ENCODE measurements at places on chromosomes 1 and 21.

DNA sequence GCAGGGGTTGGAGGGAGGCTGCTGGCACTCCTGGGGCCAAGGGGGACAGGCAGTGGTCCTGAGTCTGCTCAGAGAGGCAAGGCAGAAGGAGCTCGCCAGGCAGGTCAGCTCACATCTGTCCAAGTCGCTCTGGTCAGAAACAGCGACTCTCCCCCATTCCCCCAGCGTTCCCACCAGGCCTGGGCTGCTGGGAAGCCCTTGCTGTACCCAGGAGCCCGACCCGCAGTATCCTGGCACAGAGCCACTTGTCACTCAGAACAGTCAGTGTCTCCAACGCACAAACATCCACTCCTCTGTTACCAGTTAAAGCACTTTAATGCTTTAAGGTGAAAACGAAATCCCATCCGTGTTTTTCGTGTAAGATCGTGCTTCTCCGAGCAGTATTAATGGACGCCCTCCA is 16.6 kb upstream of the CCDC27 start:
- no peak for DNase-seq

- DNase-seq = no peak
Observed at GRCh38 chr21:33495743-33496142, 4.2 kb upstream of the DNAJC28 start.

GRCh38 chr1:92951141-92951582 is 10.1 kb downstream of the DIPK1A start:
- DNase-seq = no peak

DNA sequence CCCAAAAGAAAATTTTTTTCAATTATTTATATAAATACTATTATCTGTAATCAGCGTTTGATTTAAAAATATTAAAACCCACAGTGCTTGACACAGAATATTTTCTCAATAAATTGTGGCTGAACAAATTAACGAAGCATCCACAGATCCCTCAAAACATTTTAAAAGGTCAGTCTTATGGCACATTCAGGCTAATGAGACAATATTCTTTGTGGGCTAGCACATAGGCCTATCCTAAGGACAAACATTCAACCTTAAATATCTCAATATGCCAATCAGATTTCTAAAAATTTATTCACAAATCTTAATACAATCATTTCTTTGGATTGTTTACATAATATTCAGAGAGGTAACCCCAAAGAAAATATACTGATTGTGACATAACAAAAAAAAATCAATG is 8.1 kb downstream of the PTGS2 start:
- DNase-seq = no peak

- no peak for DNase-seq
Observed at GRCh38 chr1:205811660-205812059, 1.3 kb downstream of the SLC41A1 start.

- DNase-seq = no peak
Observed at GRCh38 chr1:31792541-31792940, 23.3 kb downstream of the SPOCD1 start.

GRCh38 chr1:206676499-206676898 is 8.2 kb upstream of the MAPKAPK2 start:
- DNase-seq = no peak

DNA sequence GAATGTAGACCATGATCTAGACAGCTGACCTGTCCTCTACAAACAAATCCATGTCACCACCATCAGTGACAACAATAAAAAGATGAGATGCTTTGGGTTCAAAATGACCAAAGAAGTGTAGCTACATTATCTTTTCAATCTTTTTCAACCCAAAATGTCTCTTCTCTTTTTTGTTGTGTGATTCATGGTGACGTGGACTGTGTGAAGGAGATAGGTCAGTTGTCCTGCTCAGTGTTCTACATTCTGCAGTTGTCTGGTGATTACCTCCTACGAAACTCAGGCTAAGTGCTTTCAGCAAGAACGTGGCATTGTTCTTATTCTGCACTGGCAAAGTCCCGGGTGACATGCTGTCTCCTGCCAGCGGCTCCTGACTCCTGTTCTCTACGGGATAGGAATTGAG is 73.1 kb downstream of the PRKAB2 start:
- no peak for DNase-seq

- no peak for DNase-seq
Observed at GRCh38 chr1:50860256-50860655, 99.8 kb downstream of the FAF1 start.

DNA sequence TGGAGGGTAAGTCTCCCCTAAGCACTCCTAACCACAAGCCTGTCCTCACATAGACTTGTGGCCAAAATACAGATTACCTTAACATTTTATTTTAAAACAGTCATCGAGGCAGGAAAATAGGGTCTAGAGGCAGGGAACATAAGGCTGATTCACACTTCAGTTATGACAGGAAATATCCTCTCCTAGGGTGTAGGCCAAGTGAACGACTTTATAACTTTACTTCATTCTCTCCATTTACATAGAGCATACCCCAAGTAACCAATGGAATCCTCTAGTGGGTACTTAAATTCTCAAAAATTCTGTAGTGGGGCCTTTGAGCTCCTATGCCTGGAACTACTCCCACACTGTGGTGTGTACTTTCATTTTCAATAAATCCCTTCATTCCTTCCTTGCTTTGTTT is 113.0 kb downstream of the WDR3 start:
- DNase-seq = no peak

GRCh38 chr1:46484783-46485490 is 4.7 kb upstream of the DMBX1 start:
- no peak for DNase-seq

DNA sequence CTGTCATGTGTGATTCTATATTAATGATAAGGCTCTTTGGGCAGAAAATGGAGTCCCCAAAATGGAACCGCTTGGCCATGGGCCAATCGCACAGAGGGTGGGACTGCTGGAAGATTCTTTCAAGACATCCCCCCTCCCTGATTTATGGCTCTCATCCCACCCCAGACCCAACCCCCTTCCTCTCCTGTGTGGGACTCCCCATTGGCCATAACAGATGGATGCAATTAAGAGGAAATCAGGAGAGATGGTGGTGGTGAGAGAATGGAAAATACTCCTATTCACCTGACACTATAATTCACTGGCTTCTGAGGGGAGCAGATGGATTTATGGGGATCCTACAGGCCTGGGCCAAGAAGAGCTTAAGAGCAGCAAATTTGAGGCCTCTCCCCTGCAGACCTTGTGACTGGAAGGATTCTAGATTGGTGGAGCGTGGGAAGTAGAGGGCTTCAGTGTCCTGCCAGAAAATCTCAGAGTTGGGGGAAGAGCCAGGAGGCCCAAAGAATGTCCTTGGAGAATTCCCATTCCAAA is 1.7 kb downstream of the IGFN1 start:
- DNase-seq = no peak

- DNase-seq = no peak
Observed at GRCh38 chr1:38231941-38232340, 185.3 kb upstream of the POU3F1 start.

DNA sequence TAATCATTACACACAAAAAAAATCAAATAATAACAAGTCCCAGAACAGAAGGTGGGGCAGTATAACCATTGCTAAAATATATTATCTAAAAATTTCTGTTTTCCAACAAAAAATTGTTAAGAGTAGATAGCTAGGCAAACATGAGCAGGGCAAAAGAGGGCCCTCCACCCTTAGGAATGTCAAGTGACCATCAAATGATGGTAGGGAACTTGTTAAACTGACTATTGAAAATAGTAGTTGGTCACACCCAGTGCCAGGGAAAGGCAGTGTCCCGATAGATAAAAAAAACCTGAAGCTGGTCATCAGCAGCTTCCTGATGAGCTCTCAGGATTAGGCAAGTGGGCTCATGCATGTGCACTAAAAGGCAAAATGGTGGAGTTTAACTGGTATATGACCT is 18.4 kb upstream of the COP1 start:
- DNase-seq = no peak

- no peak for DNase-seq
Observed at GRCh38 chr1:50917138-50918137, 42.6 kb downstream of the FAF1 start.

GRCh38 chr1:151284013-151284577 is 2.0 kb downstream of the ZNF687 start:
- no peak for DNase-seq

GRCh38 chr1:232209357-232209756 is 420.6 kb downstream of the SIPA1L2 start:
- no peak for DNase-seq

DNA sequence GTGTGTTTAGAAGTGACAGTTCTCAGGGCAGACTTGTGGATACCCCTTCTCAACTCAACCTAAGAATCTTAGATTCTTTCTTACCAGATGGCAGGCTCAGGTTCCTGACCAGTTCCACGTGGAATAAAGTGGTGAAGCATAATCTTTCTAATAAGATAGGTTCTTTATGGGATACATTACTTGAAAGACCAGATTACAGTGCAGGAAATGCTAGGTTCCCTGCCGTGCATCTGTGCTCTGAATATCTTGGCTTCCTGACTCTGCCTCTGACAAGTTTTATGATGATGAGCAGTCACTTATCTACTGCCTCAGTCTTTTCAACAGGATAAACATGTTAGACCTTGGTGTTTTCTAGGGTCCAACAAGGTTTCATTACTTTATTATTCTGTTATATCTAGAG is 207.9 kb upstream of the CACYBP start:
- no peak for DNase-seq
